ENCODE measurements at places on chromosomes 3 and 15.

DNA sequence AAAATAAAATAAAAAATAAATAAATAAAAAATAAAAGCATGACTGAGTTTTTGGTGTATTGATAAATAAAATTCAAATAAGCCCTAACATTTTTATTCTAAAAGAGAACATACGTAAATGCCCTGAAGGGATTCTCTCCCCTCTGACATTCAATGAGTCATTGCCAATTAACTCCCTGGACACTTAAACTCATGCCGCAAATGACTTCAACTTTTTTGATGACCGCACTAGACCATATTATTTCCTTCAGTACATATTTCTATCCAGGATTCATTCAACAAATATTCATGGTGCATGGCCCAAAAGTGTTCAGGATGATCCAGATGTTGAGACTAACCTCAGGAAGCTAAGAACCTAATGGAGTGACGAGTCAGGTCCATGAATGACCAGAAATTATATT, 195.9 kb upstream of the LRRN1 start:
- no peak for DNase-seq

GRCh38 chr3:125433091-125433534, 58.0 kb upstream of the ZNF148 start:
- DNase-seq, result no peak

GRCh38 chr15:35622641-35623340, 76.8 kb upstream of the DPH6 start:
- no peak for DNase-seq

DNA sequence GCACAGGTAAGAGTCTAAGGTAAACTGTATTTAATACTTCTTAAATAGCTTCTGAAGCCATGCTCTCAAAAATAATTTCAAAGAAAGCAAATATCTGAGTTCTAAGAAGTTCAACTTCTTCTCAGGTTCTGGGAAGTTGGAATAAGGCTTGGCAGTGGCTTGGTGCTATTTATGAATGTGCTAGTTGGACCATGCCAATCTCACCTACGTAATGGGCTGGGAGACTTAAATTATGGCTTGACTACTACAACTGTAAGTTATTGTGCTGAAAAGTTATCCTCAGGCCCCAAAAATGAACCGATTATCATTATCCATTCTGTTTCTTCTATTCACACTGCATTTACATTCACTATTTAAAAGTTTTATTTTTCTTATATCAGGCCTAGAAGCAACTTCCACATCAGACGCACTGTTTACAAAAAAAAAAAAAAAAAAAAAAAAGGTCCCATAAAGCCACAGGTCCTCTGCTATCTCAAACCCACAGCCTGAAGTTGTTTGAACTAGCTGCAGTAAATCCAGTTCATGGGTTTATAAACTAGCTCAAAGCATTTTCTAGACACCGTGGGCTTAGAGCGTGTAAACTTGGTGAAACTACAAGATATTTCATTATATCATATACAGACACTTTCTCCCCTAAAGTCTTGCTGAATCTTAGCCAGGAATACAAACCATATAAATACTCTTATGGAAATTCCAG, 3.4 kb downstream of the LRIG1 start:
- DNase-seq, result no peak

DNA sequence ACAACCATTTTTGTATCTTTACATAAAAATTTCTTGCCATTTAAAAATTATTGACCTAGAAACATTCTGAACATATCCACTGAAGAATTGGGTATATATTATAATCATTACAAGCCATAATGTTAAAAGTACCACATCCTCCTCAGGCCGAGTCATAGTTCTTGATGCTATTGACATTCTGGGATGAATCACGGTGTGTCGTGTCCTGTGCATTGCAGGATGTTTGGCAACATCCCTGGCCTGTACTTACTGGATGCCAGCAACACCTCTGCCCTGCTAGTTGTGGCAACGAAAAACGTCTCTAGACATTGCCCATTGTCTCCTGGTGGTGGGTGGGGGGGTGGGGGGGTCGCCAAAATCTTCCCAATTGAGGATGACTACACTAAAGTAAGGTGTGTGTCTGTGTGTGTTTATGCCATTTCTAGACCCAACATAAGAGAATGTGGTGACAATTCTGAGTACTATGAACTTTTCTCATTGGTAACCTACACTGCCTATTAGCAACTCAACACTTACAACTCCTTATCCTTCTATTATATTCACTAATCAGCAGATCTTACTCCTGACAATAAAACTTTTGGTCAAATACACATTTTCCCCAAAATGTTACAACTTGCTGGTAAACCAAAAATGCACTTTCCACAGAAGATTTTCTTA, 471.6 kb downstream of the FOXP1 start:
- DNase-seq, result no peak

DNA sequence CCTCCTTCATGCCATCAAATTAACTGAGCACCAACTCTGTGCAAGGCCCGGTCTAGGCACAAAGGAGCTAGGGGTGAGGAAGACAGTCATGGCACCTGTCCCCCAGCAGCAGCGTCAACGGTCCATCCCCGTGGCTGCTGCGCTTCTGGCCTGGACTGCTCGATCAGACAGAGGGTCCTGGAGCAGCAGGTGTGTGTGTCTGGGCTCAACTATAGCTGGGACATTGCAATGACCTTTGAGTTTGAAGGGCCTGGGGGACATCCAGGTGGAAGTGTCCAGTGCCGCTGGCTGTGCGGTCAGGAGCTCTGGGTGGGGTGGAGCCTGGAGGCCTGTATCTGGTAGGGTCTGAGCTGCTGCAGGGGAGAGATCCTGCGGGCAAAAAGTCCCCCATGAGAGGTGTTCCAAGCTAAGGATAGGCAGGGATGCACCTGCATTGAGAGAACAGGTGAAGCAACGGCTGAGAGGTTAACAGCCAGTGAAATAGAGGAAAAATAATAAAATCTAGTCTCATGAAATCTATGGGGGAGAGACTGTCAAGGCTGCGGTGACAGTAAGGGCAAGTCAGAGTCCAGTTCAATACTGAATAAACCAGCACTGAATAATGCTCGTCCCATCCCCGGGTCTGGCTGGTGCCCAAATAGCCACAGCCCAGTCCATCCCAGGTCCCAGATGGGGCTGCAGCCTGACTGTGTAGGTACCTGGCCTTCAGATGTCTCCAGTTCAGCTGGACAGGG, 25.4 kb upstream of the SLC41A3 start:
- DNase-seq, result no peak

- no peak for DNase-seq
These were observed 20.4 kb downstream of the KPNA4 start for GRCh38 chr3:160544844-160545503.

- DNase-seq, result no peak
These were observed 209.8 kb upstream of the THRB start for GRCh38 chr3:24704496-24704895.

DNA sequence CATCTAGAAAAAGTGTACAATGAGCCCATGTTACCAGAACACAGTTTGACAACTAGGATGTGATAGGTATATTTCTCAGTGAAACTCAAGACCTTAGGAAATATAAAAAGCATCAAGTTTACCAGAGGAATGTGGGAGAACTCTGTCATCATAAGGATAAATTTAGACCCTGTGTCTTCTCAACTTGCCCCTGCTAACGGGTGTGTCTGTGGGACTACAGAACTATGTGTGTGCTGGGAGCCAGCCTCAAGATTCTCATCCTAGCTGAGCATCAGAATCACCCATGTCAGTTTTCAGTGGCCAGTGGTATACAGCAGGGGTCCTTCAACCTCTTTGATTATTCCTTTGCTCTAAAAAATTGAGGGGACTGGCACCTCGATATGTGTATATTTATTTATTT, 393.3 kb downstream of the PLCL2 start:
- DNase-seq, result no peak

- DNase-seq, result no peak
These were observed 11.2 kb upstream of the ATP11B start for GRCh38 chr3:182782149-182782548.

GRCh38 chr3:177475356-177475665, 278.0 kb upstream of the TBL1XR1 start:
- no peak for DNase-seq

DNA sequence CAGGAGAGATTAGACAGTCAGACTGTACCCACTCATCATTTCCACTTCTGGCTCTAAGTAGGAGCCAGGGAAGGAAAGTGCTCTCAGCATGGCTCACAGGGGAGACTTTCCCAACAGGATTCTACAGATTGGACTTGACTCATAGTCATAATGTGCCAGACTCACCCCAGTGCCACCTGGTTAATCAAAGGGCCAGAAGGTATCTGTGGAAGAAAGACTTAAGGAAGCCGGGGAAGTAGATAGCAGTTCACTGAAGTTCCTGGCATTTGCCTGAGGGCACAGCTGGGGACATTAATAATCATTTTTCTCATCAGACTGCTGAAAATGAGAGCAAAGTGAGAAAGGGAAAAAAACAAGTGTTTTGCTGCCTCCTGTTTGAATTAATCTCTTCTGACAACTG, 717.5 kb downstream of the TUSC7 start:
- DNase-seq, result no peak
